Activated T-cell treated with anti-CD3 and anti-CD28 coated beads for 1 hour (primary cell): ENCODE measurements at places on chromosomes 7 and 10.

DNA sequence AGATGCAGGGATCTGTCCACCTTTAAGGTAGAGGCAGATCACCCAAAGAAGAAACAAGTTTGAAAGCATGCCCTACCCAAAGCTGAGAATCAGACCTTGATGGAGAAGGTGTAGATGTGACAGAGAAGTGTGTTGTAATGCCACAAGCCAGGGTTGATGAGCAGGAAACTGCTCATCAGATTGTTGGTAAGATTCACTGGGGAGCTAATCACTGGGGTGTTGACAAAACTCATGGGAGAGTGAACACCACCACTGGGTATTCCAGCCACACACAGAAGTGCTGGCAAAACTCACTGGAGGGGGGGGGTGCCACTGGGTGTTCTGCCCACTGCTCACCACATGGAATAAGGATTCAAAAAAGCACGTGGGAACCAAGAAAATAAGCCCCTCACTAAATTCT, 95.2 kb downstream of the IQUB start:
- DNase-seq: no peak

GRCh38 chr10:50937230-50937907, 51.9 kb upstream of the A1CF start:
- no peak for DNase-seq

DNA sequence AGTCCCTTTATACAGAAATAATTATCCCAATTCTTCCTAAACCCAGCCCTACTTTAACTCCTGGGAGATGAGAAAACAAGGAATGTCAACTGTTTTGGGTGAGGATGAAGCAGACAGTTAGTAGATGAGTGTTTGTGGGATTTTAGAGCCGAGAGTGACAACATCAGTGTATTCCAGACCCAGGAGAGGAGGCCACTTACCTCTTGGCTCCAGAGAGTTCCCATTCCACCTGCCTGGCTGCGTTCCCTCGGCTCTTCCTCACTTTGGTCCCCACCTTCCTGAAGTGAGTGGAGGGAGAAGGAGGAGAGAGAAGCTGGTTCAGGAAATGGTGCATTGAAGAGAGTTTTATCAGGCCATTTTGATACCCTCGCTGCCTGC, 579 bp downstream of the KEL start:
- no peak for DNase-seq

GRCh38 chr10:122132331-122132755, 138.8 kb upstream of the BTBD16 start:
- DNase-seq: no peak

DNA sequence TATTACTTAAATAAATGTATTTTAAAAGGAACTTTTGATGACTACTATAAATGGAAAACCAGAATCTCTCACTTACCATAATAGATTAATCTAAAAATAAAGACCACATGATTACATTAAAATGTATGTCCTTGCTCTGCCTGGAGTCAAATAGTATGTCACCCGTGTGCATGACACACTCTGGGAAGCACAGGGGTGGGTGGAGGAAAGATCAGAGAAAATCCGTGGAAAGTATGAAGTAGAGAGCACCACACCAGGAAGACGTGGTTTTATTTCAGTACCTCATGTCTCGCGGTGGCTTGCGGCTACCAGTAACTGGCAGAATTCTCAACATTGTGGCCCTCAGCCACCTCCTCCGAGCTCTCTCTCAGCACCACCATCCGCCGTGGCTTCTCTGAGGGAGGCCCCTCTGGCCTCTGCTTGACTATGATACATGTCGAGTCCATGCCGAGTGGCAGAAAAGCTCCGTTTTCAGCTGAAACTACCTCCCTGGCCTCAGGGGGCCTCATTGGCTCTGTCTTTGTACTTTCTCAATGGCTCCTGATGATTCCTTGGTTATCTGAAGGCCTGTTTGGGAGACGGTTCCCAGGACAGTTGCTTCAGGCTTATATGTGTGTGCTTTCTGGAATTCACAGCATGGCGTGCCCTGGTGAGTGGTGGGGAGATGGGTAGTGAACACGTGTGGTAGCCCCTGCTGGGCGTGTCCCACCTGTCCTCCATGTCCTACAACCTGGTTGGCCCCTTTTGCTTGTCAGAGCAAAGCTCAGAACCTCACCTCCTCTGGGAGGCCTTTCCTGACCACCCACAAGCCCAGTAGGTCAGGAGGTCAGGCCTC, 49.8 kb downstream of the LHPP start:
- DNase-seq: no peak

- no peak for DNase-seq
Measured at GRCh38 chr10:11194859-11195586, 177.4 kb downstream of the CELF2 start.

- DNase-seq: no peak
Measured at GRCh38 chr7:30244340-30244739, 40.1 kb upstream of the ZNRF2 start.

DNA sequence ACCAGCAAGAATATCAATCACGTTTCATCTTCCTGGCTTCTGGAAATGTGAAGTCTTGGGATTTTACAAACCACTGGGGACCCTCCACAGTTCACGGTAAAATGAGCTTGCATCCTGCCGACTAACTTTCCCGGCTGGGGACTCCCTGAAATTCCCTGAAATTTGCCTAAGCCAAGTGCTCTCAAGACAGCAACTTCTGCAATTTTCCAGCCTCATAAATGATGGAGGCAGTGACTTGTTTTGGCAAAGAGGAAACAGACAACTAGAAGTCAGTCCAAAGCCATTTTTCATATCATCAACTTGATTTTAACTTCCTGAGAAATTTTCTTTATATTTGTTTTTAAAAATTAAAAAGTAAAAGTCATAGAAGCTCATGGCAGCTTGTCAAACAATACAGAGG, 212.3 kb downstream of the FANK1 start:
- no peak for DNase-seq

GRCh38 chr7:739455-739982, 12.4 kb upstream of the PRKAR1B start:
- no peak for DNase-seq

DNA sequence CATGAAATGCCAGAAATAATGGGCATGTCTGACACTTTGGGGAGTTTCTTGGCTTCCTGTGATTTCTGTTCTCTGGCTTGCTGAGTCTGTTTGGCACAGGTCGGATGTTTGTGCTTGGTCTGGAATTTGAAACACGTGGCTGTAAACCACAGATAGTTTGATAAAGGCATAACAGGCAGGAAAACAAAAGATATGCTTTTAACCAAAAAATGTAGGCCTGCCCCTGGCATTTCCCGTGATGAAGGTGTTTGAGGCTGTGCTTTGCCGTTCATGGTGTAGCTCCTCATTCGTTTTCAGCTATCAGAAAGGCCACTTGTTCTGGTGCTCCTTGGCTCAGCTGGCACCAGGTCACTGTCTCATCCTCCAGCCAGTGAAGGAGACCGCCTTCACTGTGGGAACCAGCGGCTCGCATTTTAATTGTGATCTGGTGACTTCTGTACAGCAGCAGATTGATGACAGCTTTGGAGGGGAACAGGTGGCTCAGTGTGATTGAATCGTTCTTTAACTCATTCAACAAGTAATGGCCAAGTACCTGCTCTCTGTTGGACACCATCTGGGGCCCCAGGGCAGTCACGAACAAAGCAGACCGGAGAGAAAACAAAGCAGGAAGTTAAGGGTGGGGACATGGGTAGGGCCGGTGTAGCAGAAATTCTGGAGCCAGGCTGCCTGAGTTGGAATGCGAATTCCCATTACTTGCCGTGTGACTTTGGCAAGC, 111.5 kb downstream of the CCNY start:
- DNase-seq: no peak
